ENCODE measurements at places on chromosomes 5 and 9.

DNA sequence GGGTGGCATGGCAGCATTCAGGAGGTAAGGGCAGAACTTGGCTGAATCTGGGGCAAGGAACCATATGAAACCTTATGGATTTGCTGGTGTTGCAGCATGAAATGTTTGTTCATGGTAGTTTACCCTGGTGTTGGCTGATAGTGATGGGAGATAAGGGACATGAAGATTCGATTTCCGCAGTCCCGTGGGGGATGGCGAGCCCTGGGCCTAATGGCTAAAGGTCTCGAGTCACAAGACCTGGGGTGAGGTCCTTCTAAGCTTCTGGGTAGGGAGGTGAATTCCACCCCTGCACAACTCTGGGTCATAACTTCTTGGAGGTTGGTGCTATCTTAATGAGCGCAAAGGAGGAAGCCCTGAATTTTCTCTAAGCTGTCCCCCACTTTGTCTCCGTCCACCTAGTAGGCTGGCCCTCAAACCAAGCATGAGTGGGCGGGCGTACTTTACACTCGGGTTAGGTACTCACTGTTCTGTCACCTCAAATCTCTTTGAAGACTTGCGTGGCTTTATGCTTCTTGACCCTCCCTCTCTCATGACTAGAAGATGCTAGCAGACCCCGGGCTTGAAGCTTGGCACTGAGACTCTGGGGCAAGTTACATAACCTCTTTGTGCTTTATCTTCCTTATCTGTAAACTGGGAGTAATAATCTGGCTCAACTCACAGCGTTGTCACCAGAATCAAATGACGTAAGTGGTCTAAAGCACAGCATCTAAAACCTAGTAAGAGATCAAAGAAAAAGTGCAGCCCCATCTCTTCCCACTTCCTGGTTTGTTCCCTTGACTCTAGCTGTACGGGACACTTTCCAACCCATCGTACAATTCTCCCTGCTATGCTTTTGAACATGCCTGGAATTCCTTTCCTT lies 72.5 kb downstream of the BASP1 start:
- DNase-seq = no peak

DNA sequence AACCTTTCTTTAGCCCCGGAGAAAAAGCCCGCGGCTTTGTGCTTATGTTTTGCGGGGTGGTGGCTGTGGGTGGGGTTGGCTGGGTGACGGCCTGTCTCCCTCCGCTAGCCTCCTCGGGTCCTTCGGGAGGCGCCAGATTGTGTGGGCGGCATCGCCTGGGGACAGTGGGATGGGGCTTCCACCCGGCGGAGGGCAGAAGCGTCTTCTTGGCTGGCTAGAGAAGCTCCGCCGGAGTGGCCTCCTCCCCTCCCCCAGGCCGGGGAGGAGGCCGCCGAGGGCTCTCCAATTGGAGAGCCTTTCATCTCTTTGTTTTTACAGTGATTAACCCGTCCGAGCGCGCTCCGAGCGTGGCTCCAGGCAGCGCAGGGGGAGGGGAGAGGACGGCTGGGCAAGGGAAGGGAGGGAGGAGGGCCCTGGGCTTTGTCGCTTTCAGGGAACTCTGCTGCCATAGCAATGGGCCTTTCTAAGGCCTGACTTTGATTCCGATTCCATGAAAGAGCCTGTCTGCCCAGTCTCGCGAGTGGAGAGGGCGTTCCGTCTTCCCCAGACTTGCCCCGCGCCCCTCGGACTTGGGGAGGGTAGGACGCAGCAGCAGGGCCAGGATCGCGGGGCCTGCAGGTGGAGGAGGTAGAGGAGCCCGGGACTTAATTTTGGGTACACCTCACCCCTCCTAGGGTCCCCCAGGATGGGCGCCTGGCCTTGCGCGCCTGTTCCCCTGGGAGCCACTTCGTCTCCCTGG lies 36.7 kb upstream of the TIFAB start:
- DNase-seq = no peak

- no peak for DNase-seq
These were observed 7.1 kb downstream of the KDM3B start for GRCh38 chr5:138359621-138360020.

- no peak for DNase-seq
These were observed 29.3 kb downstream of the CSF1R start for GRCh38 chr5:150057052-150057451.

- no peak for DNase-seq
These were observed 110.7 kb downstream of the RPS23 start for GRCh38 chr5:82167372-82167935.

DNA sequence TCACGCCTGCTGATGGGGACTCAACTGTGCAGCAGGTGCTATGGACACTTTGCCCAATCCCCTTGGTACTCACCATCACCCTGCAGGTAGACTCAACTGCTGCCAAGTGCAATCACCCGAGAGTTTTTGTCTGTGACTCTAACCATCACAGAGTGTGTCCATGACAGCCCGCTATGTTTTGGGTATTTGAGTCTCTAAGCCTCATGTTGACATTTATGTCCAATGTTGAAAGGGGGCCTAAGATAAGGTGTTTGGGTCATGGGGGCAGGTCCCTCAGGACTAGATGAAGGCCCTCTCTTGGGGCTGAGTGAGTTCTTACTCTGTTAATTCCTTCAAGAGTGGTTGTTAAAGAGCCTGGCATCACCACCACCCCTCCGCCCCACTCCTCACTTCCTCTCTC lies 44.1 kb upstream of the GABRP start:
- no peak for DNase-seq

DNA sequence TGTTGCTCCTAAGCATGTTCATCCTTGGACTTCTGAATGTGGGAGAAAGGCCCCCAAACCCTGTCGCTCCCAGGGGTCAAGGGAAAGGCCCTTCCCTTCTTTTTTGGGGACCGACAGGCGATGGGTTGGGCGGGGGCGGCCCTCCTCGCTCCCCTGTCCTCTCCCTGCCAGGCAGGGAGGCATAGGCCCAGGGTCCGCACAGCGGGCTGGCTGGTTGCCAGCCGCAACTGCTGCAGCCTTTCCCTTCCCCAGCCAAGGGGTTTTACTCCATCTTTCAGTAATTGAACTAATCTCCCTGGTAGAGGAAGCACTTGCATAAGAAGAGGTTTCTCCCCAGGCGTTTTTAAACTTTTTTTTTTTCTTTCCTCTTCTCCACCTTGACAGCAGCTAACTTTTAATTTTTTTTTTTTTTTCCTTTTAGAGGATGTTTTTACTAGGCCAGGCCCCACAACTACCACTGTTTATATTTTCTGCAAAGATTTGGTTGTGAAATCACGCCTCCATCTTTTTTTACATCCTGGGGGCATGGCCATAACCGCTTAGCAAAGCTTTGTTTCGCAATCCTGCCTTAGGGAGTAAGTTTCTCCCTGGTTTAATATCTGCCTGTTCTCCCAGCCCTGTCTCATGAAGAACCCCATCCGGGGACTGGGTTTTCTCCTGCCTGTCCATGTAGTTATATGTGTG lies 216.9 kb upstream of the ZNF608 start:
- DNase-seq = no peak

GRCh38 chr5:63959177-63959982 lies 2.9 kb downstream of the HTR1A start:
- DNase-seq = no peak

- DNase-seq = no peak
These were observed 325.6 kb downstream of the BNC2 start for GRCh38 chr9:16544842-16545241.

GRCh38 chr5:122845229-122846050 lies at the start of gene SNX24:
SNX24 (plus strand) TSS chr5:122845613; CDS start chr5:122845634, 21 bp downstream.
- peak; percentile 79 for DNase-seq

GRCh38 chr5:61087921-61088320 lies 74.3 kb downstream of the SMIM15 start:
- no peak for DNase-seq

- no peak for DNase-seq
These were observed 20.9 kb downstream of the ZNF474 start for GRCh38 chr5:122150215-122150614.

- no peak for DNase-seq
These were observed 47.2 kb downstream of the NIPAL4 start for GRCh38 chr5:157506981-157507780.

DNA sequence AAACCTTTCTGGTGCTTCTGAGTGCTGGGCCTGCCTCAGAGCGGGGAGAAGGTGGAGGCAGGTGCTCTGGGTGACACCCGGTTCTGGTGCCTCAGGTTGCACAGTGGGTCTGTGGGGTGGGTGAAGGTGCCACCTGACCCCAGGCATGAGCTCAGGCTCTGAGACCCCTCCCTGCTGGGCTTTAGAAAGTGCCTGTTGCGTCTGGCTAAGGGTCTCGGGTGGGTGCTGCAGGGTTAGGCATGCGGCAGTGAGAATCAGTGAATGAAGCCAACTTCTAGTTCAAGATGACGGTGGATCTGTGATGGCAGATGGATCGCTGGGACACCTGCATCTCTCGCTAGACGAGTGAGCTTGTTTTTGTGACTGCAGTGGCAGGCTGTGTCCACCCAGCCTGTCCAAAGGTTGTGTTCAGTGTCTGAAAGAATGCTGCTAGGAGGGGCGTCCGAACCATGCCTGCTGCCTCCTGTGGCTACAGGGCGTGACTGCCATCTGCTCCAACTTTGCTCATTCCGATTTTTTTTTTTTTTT lies 5.0 kb downstream of the SQSTM1 start:
- no peak for DNase-seq

- DNase-seq = no peak
These were observed 888 bp downstream of the RABGAP1 start for GRCh38 chr9:122941582-122942234.

GRCh38 chr9:30075451-30076199 lies 2308.8 kb upstream of the ACO1 start:
- no peak for DNase-seq

DNA sequence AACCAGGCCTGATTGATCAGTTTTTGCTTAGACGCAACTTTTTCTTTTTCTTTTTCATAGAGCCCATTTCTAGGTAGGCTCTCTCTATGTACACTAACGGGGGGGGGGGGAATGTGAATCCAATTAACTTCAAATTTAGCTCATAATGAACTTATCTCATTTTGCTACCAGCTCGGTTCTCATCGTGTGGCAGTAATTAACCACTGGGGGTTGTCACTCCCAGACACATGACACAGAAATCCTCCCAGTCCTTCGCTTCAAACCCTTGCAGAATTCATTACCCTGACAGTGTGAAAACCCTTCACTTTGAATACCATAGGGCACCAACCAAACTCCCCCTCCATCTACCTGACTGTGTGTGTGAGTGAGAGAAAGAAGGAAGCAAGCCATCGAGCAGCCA lies 144.2 kb downstream of the PAX5 start:
- DNase-seq = no peak

GRCh38 chr5:116375926-116376325 lies 198.7 kb downstream of the SEMA6A start:
- DNase-seq = no peak

GRCh38 chr5:151213803-151214613 lies 9.9 kb downstream of the CCDC69 start:
- DNase-seq = peak; percentile 71

DNA sequence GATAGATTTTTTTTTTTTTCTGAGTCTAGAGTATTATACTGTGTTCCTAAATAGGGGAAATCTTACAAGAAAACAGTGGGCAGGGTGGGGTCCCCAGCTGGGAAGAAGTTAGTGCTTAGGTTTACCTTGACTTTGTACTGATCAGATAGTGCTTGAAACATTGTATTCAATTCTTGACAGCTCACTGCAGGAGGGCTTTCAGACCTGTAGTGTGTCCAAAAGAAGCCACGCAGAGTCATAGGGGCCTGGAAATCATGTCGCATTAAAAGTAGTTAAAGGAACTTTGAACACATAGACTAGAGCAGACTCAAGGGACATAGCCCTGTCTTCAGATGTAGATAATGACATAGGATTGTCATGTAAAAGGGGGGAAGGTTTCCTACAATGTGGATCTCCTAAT lies 215.4 kb upstream of the NR4A3 start:
- DNase-seq = no peak

DNA sequence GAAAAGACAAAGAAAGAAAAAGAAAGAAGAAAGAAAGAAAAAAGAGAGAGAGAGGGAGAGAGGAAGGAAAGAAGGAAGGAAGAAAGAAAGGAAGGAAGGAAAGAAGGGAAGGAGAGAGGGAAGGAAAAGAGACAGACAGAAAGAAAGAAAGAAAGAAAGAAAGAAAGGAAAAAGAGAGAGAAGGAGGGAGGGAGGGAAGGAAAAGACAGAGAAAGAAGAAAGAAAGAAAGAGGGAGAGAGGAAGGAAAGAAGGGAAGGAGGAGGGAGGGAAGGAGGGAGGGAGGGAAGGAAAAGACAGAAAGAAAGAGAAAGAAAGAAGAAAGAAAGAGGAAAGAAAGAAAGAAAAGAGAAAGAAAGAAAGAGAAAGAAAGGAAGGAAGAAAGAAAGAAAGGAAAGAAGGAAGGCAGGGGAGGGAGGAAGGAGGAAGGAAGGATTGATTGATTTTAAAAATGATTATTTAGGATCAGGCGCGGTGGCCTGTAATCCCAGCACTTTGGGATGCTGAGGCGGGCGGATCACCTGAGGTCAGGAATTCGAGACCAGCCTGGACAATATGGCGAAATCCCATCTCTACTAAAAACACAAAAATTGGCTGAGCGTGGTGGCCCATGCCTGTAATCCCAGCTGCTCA lies 23.3 kb upstream of the TOR1B start:
- no peak for DNase-seq

DNA sequence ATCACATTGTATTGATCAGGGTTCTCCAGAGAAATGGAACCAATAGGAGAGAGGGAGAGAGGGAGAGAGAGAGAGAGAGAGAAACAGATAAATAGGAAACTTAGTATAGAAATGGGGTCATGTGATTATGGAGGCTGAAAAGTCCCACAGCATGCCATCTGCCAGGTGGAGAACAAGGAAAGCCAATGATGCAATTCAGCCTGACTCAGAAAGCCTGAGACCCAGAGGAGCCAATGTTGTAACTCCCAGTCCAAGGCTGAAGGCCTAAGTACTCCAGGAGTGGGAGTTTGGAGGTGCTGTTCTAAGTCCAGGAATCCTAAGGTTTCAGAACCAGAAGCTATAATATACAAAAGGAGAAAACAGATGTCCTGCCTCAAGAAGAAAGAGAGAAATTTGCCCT lies 48.4 kb upstream of the ISOC1 start:
- no peak for DNase-seq

- no peak for DNase-seq
These were observed 45.6 kb upstream of the INSYN2B start for GRCh38 chr5:170025853-170026252.

- DNase-seq = no peak
These were observed 893.3 kb downstream of the PTPRD start for GRCh38 chr9:9719373-9720112.
